ENCODE measurements at places on chromosomes 3 and 15.
A peak's percentile ranks its signal among the peaks of the same experiment; 100 is the strongest.

DNA sequence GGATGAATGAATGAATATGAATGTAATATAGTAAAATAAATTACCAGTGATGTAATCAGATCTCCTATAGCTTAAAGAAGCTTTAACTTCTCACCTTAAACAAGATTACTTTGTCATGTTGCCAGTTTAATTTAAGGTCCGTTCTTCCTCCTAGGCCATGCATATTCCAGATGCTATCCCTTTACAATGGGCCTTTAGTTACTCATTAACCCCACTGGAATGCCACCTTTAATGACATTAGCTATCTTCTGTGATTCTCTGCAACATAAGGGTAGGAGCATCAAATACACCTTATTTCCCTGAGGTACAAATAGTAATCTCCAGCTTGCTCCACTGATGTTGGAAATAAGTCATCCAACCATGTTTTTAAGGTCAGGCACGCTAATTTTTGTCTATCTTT lies 63.0 kb upstream of the TIMP4 start:
- DNase-seq: no peak

DNA sequence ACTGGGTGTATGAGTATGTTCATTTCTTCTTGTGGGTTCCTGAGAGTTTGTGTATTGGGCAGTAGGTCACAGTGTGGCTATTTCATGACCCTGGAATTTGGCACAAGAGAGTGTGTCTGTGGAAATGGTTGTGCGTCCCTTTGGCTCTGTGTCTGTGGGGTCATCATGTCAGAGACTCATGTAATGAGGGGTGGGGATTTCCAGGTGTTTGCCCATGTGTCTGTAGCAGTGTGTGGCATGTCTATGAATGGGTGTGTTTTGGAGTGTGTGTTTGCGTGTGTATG lies 1.3 kb upstream of the GATA2 start:
- DNase-seq: no peak

GRCh38 chr3:110667216-110667615 lies 404.4 kb upstream of the NECTIN3 start:
- DNase-seq: no peak

DNA sequence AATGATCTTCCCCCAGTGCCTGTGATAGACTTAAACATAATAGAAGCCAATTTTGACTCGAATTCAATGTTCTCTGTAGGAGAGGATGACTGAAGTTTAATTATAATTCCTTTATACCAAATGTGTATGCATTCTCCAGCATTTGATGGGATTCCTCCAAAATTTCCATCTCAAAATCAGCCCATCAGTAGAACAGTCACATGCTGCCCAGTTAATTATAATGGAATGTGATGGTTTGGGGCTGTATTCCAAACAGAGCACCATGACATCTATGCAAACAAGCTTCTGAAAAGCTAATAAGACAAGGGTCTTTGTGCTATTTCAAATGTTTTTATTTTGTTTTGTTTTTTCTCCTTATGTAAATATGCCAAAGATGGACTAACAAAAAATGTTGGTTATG lies 127.7 kb upstream of the SPATA16 start:
- DNase-seq: no peak

- DNase-seq: no peak
Observed at GRCh38 chr3:4107430-4107829, 195.7 kb upstream of the SETMAR start.

- peak; percentile 65 for DNase-seq
Observed at GRCh38 chr15:56496635-56497034, 31.7 kb upstream of the MNS1 start.

DNA sequence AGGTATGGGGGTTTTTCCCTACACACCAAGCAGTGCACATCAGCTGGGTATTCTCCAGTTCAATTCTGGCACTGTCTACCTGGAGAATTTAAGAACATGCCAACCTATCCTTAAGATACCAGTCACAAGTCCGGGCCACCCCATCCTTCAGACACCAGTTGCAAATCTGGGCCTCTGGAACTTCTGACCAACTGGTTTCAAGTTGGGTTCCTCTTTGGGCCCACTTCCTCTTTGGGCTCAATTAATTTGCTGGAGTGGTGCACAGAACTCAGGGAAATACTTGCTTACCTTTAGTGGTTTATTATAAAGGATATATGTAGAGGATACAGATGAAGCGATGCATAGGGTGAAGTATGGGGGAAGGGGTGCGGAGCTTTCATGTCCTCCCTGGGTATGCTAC lies 25.3 kb downstream of the GLCE start:
- DNase-seq: no peak

DNA sequence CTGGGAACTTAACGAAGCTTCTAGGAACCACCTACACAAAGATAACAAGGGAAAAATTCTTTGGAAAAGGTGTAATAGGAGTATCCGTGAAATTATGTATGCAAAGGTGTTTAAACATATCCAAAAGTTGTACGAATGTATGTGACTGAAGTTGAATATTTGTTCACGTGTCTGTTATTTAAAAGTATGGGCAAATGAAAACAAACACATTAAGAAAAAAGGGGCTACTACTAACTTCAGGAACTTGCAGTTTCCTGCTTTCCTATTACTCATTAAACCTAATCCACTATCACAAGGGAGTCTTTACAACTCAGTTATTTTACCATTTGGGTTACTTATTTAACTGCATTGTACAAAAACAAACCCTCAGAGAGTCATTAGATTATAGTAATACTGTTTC lies 33.9 kb upstream of the GRAMD1C start:
- no peak for DNase-seq

DNA sequence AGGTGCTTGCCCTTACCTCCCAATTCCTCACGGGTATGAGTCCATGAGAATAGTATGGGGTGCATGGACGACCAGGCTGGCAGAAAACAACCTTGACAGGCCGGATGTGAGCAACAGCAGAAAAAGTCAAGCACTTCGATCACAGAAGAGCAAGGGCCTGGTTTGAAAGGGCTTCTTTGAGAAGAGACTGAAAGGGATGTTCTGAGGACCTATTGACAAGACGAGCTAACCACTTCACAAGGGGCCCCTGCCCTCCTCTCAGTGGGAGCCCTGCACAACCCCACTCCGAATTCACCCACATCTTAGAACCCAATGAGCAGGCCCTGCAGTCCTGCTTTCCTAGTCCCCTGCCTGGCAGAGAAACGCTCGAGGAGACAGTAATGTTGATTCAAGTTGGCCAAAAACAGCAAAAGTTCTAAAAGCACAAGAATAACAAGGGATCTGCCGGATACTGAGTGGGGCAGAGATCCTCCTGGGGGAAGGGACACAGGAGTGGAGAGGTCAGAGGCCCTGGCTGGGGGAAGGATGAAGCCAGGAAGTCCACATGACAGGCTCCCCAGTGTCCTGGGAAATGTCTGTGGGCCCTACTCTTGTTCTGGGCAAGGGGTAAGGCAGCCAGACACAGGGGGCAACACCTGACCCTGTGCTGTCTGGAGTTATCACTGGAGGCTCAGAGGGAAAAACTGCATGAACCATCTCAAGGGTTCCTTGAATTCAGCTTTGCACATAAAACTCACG lies 14.8 kb upstream of the CX3CR1 start:
- DNase-seq: no peak

DNA sequence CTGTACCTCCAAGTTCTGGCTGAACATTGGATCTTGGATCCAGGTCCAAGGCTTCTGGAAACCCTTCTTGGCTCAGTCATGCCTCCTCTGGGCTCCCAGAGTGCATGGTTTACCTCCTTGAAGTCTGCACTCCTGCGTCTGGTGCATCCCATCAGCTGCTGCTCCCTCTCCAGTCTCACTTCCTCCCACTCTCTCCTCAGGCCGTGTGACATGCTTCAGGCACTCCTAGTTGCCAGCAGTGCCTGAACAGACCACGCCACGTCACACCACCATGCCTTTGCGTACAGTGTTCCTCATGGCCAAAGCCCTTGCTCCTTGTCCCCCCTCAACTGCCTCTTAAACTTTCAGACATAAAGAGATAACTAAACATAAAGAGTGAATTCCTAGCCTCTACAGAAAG lies 5.7 kb downstream of the GPR27 start:
- DNase-seq: no peak

- no peak for DNase-seq
Observed at GRCh38 chr15:74313889-74314288, 53.6 kb downstream of the CYP11A1 start.

DNA sequence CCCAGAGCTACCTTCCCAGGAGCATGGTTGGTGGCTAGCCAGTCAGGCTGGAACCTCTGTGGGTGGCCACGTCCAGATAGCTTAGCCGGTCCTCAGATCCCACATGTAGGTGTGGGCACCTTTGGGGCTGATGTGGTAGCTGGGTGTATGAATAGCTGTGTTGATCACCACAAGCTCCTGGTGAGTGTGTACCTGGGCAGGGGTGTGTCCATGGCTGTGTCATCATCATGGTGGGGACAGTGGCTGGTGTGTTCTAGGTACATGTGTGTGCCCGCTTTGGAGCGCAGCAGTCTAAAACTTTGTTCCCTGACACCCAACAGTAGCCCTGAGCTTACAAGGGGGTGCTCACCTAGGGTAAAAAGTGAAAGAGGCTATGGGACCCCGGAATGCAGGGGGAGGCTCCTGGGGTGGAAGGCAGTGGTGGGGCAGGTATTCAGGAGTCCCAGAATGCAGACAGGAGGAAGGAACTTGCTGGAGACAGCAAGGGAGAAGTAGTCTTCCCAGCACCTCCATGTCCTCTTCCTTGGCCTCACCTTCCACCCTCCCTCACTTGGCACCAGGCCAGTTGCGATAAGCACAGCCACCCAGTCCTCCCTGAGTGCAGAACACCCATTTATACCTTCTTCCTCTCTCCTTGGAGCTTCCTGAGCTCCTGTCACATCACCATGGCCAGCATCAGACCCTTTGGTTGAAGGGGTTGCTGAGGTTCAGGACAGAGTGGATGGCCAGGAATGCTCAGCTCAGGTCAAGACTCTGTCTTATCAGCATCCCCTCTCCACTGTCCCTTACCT lies 1.2 kb downstream of the CISH start:
- no peak for DNase-seq

DNA sequence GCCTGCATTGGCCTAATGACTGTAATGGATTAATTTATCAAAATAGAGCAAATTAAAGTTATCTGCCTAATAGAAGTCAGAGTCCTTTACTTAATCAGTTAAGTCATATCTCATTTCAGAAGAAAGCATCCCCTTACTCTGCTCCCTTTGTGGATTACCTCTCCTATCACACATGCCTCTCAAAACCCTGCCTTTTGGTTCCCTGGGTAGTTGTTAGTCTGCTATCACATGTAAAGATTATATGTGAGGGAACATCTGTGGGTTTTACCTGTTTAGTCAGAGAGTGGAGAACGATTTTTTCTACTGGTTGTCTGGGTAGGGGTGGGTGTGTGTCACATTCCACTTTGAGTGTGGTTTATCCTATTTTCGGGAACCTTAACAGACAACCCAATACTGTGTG lies 16.4 kb downstream of the UBE2E2 start:
- no peak for DNase-seq

GRCh38 chr3:27610800-27611525 lies 111.2 kb downstream of the EOMES start:
- DNase-seq: no peak

GRCh38 chr3:73236867-73237266 lies 175.4 kb downstream of the EBLN2 start:
- DNase-seq: no peak

GRCh38 chr3:128956440-128956839 lies 37.4 kb downstream of the CFAP92 start:
- no peak for DNase-seq

All from fibroblast of skin of right quadriceps (primary cell).